GM23338 (cell line): ENCODE measurements at places on chromosomes 3 and 15.

- no peak for DNase-seq
These were observed 46.9 kb upstream of the SEMA6D start for GRCh38 chr15:47670365-47670764.

GRCh38 chr3:81602781-81603180 is 158.7 kb downstream of the GBE1 start:
- DNase-seq, result no peak

GRCh38 chr3:126022741-126023359 is 53.9 kb downstream of the ROPN1B start:
- DNase-seq, result peak; percentile 12

- peak; percentile 6 for DNase-seq
These were observed 30.5 kb upstream of the RAB6B start for GRCh38 chr3:133925960-133926735.

- DNase-seq, result no peak
These were observed 27.4 kb downstream of the CALML4 start for GRCh38 chr15:68177742-68178141.

- DNase-seq, result no peak
These were observed 202.7 kb downstream of the LRRN1 start for GRCh38 chr3:4001976-4002375.

GRCh38 chr3:10915376-10915775 is 77.2 kb upstream of the SLC6A1 start:
- DNase-seq, result no peak

- DNase-seq, result no peak
These were observed 262.7 kb upstream of the GADL1 start for GRCh38 chr3:31157047-31157694.

- DNase-seq, result peak; percentile 45
These were observed 1.1 kb downstream of the SLCO2A1 start for GRCh38 chr3:134028486-134029255.

DNA sequence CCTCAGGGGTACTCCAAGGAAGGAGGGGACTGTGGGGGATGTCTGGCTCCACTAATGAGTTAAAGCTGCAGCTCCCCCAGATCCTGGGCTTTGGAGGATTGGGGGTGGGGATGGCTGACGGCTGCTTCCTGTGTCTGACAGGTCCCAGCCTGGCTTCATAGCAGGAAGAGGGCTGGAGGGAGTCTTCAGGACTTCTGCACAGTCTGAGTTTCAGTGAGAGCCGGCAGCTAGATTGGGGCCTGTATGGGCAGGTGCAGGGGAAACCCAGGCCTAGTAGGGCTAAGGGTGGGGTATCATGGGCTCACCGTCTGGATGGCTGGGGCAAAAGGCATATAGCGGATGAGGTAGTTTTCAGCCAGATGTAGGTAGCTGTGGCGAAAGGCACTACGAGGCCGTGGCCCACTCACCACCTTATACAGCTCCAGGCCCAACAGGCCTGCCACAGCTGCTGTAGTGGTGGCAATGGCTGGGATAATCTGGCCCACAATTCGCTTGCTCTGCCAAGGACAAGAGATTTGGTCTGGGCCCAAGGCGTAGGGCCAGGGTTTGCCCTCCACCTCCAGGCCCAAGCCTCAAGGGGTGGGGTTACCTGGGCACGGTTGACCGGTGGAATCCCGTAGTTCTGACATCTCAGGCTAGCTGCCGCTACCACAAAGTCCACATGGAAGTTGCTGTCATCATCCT is 4.5 kb downstream of the INKA1 start:
- DNase-seq, result peak; percentile 28

DNA sequence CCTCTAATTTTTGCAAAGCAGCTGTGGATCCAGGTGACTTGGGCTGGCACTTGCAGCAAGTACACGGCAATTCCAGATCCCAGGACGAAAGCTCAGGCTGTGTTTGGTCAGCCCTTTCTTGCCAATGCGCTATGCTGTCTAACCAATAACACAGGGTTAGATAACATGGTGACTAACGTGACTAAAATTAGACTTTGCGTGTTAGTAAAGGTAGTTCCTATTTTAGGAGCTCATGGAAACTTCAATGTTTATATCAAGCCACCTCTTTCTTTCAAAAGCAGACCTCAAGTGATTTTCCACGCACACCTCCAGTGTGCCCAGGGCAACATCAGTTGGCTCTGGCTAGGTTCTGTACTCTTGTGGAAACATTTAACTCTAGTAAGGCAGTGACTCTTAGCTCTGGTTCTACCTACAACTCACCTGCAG is 32.5 kb downstream of the CDCP1 start:
- DNase-seq, result no peak

DNA sequence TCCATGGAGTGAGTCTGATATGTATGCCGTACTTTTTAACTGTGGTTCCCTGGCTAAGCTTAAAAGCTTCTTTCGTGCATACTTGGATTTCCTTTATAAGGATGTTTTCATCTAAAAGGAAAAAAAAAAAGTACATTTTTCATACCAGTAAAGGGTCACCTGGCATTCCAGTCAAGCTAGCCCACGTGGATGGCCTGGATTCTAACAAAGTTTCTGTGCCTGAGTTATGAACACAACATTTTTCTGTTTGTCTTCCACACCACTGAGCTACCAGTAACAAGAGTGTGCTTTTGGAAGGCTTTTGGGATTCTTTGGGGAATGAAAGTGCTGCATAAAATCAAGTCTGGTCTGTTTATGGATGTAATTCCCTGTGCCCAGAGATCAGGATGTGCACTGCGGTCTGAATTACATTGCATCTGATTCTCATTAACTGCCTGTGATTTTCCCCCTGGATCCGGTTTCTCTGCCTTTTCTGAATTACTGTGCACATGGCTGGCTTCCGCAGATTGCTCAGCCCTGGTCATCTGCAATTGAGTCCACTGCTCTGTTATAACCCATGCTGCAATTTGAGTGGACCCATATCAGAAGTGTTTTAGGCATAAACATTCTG is 38.2 kb upstream of the MAGI1 start:
- no peak for DNase-seq

DNA sequence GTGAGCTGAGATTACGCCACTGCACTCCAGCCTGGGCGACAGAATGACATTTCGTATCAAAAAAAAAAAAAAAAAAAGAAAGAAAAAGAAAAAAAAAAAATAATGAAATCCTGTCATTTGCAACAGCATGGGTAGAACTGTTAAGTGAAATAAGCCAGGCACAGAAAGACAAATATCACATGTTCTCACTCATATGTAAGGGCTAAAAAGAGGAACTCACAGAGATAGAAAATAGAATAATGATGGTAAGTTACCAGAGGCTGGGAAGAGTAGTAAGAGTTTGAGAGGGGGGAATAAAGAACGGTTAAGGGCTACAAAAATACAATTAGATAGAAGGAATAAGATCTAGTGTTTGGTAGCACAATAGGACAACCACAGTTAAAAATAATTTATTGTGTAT is 19.7 kb downstream of the DENND6A start:
- no peak for DNase-seq

DNA sequence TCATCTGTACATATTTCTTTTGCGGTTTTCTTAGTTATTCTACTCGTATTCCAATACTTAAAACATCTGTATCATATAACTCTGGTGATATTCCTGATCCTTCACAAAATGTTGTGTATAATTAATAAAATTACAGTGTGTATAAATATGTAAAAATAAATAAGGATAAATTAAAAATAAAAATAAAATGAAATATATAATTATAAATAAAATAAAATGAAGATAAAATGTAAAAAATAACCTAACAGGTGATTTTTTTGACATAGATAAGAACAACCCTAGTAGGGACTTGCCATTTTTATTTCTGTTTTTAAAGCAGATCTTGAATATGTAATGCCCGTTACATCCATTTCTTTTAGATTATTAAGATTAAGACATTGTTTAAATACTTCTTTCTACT is 25.6 kb downstream of the IL1RAP start:
- no peak for DNase-seq

- DNase-seq, result peak; percentile 69
These were observed 758 bp downstream of the SELENOK start for GRCh38 chr3:53890726-53891475.

DNA sequence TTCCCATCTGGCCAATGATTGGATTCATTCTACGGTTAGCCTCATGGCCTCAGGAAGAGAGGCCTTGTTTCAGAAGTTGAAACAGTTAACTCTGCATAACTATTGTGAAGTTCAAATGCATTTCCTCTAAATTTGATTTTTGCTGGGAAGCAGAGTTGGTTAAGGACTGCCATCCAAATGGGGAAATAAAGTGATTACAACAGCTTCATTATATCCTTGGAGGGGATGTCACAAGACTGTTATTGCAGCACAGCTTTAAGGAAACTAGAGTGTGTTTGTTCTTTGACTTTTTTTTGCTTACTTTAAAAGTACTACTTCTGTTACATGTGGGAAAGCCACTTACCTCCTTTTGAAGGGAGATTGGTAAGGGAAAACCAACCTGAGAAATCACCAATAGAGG is 164.8 kb downstream of the AKAP13 start:
- no peak for DNase-seq

DNA sequence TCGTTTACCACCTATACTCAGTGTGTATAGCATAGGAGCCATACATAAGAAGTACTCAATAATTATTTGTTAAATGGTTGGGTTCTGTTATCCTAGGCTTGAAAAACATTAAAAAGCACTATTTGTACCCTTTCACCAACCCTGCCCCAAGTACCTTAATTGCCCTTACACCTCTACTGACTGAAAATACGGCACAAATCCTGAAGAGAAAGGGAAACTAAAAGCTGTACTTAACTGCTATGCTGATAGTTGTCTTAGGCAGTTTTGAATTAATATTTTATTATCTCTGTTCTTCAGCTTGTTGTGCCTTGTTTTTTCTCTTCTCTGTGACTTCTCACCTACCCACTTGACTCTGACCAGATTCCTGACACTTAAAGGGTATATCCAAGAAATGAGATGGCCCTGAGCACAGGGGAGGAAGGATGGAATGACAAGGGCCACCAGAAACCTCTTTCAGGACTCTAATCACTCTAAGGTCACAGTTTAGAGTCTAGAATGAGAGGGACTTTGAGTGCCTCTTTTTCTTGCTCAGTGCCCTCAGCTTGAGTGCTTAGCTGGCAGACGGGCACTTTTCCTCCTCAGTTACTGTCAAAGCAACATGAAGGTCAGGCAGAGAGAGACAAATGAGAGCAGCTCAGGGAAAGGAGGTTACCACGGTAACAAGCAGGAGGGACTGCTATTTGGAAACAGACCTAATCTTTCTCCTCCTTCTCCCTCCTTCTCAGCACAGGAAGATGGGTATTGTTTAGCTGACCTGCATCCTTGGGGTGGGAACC is 136.5 kb downstream of the ZNF609 start:
- peak; percentile 86 for DNase-seq

- no peak for DNase-seq
These were observed 60.5 kb upstream of the BCL6 start for GRCh38 chr3:187805774-187806173.

DNA sequence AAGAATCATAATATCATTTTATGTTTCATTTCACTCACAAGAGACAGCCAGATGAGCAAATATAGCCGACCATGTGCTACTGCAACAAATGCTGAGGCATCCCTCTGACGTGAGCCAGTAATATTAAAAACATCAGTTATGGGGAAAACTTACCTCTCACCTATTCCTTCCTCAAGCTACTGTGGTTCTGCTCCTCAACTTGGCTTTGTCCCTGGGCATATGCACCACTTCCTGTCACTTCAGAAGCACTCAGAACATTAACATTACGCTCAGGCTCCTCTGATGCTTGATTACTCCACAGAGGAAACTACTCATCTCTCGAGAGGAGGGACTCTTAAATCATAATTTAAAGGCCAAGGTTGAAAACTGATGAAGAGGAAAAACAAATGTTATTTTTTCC is 457.0 kb upstream of the ALCAM start:
- DNase-seq, result no peak

GRCh38 chr3:50610992-50611463 is 546 bp downstream of the CISH start:
- DNase-seq, result no peak

GRCh38 chr3:49553324-49553691 is 969 bp upstream of the BSN start:
- DNase-seq, result no peak

- no peak for DNase-seq
These were observed 1.2 kb upstream of the ARHGEF26 start for GRCh38 chr3:154119951-154120350.

DNA sequence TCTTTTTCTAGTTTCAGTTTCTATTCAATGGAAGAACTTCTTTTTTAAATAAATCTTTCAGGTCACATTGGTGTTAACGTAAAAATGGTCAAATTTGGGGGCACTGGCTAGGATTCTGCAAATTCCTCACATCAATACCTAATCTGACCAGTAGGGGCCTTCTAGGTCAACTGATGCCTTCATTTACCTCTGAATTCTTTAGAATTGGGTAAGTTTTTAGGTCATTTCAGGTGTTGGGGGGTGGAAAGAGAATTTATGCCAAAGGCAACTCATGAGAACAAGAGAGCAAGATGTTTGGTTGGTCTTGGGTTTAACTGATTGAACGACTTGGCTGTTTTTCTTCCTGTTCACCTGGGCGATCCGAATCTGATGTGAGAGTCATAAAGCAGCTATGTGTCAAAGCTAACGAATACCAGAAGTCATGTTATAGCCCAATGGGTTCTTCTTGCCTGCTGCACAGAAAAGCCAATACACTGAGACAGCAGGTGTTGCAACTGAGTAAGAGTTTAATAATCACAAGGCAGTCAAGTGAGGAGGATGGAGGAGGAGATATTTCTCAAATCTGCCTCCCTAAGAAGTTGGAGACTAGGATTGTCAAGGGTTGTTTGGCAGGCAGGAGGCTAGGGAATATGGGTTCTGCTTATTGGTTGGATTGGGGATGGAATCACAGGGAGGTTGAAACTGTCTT is 15.3 kb downstream of the LRRC49 start:
- DNase-seq, result peak; percentile 67

DNA sequence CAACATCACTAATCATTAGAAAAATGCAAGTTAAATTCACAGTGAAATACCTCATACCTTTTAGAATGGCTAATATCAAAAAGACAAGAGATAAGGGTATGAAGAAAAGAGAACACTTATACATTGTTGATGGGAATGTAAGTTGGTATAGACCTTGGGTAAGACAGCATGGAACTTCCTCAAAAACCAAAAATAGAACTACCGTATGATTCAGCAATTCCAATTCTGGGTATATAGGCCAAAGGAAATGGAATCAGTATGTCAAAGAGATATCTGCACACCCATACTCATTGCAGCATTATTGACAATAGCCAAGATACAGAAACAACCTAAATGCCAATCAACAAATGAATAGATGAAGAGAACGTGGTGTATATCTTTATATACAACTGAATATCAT is 166.8 kb upstream of the LRRN1 start:
- DNase-seq, result no peak

DNA sequence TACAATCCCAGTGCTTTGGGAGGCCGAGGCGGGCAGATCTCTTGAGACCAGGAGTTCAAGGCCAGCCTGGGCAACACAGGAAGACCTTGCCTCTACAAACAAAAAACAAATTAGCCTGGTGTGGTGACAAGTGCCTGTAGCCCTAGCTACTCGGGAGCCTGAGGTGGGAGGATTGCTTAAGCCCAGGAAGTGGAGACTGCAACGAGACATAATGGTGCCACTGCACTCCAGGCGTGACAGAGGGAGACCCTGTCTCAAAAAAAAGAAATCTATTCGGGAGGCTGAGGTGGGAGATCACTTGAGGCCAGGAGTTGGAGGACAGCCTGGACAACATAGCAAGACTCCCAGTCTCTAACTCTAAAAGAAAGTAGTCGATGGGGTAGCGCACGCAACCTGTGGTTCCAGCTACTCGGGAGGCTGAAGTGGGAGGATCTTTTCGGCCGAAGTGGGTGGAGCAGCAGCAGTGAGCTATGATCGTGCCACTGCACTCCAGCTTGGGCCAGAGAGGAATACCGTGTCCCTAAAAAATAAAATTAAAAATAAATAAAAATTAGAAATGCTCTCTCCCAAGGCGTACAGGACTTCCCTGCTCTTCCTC is 775 bp downstream of the C3orf33 start:
- no peak for DNase-seq

GRCh38 chr3:188510366-188510765 is 356.4 kb downstream of the LPP start:
- DNase-seq, result no peak
